ENCODE measurements at places on chromosomes 4 and X. TPM values are rescaled to one million over a fixed set of nuclear protein-coding genes. Genes with fewer than 3 reads are reported as not detected.

GAGE2A gene
- total RNA-seq = 0.70 TPM

SHOX gene
- not detected for total RNA-seq

CXorf65 gene
- total RNA-seq = not detected

NXF2B gene
- 0.11 TPM for total RNA-seq

SLITRK4 gene
- 9.9 TPM for total RNA-seq

DCHS2 gene
- total RNA-seq = 1.0 TPM

FGFR3 gene
- total RNA-seq = 43.6 TPM

SERTM2 gene
- 0.30 TPM for total RNA-seq

FAT4 gene
- total RNA-seq = 2.2 TPM

GRPEL1 gene
- total RNA-seq = 35.4 TPM

XAGE2 gene
- not detected for total RNA-seq

OTC gene
- total RNA-seq = not detected
